ENCODE measurements at places on chromosomes 12 and 14.

DNA sequence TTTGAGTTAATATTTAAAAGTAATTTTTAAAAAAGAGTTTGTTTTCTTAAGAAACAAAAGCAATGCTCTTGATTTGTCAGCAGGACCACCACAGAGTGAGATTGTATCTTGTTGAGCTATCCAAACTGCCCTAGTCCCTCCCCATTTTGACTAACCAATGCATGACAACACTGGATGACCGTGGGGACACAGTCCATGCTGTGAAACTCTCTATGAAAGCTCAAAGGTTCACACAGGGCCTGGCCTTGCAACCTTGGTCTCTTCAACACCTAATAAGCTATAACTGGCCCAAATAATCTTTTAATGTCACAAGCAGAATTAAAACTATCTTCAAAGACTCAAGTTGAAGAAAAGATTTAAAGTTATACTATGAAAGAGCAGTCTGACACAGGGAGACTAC lies 13.5 kb downstream of the ETFRF1 start:
- DNase-seq, result no peak

DNA sequence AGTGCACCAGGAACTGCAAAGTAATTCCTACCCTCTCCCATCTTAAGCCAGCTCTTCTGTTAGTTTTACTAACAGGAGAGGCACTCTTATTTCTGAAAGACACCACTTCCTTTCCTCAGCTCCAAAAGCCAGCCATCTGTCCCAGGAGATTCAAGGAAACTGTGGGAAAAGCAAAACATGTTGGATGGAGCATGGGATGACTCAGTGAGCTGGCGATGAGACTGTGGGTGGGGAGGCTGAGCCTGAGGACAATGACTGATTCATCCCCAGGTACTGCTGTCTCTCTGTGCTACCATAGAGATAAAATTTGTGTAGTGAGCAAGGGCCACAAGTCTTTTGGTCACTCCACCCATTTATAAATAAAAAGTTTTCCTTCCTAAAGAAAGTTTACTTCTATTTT lies 141.4 kb downstream of the MYRFL start:
- DNase-seq, result no peak

DNA sequence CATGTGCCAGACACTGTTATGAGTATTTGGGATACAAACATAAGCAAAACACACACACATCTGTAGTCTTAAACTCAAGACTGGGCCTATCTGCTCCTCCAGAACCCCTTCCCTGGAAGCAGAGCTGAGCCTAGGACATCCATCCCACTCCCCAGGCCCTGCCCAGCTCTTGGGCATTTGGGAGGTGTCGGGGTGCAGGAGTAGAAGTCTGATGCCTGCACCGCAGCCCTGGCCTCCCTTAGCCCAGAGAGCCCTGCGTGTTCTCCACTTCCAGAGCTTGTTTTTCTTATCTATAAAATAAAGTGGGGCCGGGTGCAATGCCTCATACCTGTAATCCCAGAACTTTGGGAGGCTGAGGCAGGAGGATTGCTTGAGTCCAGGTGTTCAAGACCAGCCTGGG lies 11.7 kb downstream of the HSP90AA1 start:
- no peak for DNase-seq

DNA sequence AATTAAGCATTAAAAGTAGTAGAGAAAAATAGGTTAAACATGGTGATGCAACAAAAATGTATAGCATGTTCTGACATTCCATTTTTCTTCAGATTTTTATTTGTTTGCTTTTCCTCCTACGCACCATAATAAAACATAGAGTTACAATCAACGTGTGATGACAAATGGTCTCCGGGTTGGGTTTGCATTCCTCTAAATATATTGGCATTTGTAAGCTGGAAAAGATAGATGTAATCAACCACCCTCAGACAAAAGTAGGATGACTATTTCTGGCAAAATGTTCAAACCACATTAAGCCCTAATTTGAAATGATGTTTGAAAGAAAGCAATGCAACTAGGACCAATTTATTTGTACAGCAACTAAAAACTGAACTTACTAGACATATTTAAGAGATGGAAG lies 58.4 kb downstream of the SLC25A21 start:
- no peak for DNase-seq

DNA sequence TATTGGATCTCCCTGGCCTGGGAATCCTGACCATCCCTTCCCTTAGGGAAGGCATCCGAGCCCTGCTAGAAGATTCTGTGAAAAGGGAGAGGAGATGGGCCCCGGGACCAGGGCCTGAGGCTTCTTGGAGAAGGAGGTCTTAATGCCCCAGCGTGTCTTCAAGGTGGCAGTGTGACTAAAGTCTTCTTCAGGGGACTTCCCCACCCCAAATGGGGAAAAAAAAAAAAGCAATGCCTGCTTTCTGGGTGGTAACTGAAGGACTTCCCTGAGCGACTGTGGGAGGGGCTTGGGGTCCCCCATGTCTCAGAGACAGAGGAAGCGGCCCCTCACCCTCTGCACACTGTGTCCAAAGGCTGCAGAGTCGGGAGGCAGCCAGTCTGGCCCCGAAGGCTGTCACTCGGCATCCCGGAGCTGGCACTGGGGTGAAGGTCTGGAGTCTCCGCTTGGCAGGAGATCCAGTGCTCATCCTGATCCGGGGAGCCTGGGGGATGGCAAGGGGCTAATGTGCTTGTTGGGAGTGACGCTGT lies 7.8 kb upstream of the PGF start:
- peak; percentile 60 for DNase-seq

- DNase-seq, result no peak
Measured at GRCh38 chr12:65902500-65902899, 78.2 kb downstream of the HMGA2 start.

- DNase-seq, result no peak
Measured at GRCh38 chr14:96079066-96079465, 39.9 kb downstream of the C14orf132 start.

DNA sequence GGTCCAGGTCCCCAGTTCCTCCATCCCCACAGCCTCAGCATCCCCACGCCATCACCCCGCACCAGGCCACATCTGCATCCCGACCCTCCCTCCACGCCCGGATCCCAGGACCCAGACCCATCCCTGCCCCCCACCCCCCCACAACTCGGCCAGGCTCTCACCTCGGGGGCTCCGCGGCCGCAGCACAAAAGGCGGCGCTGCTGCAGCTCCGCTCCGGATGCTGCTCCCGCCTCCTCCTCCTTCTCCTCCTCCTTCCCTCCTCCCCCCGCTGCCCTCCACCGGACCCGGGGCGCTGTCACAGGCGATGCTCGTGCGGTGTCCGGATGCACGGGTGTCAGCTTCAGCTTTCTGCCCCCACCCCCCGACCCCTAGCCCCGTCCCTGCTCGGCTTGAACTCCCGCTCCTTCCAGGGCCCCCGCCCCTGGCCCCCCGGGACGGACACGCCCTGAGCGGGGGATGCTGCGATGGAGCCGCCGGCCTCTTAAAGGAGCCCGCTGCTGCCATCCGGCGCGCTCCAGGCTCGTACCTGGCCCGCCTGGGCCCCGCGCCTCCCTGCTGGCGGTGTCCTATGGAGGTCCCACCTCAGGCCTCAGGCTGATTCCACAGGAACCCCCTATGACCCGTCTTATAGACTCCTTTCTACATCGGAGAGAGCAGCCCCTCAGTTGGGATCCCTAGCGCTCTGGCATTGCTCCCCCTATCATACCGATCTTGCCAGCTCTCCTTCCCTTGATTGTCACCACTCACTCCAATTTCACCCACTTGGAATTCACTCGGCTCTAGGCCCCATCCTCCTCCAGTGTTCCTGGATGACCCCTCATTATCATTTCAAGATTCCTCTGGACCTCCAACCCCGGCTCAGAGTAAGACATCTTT lies at the start of gene MAP3K12:
MAP3K12 (minus strand) TSS at position 193 of the 876 bp plus-strand sequence. CDS start 12,067 bp downstream, outside the sequence.
- DNase-seq, result peak; percentile 79

- peak; percentile 76 for DNase-seq
Measured at GRCh38 chr12:11553871-11554533, 95.5 kb upstream of the ETV6 start.

- no peak for DNase-seq
Measured at GRCh38 chr14:102528431-102529170, 19.0 kb upstream of the ANKRD9 start.

- DNase-seq, result no peak
Measured at GRCh38 chr12:117047810-117048584, 51.2 kb downstream of the TESC start.

- no peak for DNase-seq
Measured at GRCh38 chr14:106501898-106502297, 975.5 kb downstream of the TMEM121 start.

GRCh38 chr12:3931206-3931605 lies 58.0 kb upstream of the PARP11 start:
- no peak for DNase-seq

DNA sequence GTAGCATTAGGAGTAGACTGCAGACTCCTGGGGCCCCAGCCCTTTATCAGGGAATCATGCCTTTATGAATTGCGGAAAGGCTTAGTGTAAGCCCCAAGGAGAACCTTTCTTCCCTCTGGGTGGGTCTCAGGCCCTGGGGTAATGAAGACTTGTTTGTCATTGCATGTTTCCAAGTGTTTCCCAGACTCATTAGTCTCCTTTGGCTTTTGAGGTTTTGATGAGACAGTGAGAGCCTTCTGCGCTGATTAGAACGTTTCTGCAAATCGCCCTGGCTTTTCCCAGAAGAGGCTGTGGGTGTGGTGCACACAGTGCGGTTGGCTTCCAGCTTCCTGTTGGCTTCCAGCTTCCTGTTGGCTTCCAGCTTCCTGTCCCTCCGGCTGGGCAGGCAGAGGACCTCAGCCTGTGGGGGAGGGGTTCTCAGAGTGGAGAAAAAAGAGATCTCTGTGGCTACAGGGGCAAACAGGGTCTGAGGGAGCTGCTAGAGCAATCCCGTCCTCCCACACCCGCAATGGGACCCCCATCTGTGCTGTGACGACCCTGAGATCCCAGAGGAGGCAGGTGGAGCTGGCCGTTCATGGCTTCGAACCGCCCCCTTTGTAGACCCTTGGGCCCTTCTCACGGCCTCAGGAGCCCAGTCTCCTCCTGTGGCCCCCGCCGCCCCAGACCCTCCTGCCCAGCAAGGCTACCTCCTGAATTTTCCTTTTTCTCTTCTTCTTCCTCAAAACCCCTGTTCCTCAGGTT lies 42.1 kb downstream of the GPR68 start:
- DNase-seq, result no peak

DNA sequence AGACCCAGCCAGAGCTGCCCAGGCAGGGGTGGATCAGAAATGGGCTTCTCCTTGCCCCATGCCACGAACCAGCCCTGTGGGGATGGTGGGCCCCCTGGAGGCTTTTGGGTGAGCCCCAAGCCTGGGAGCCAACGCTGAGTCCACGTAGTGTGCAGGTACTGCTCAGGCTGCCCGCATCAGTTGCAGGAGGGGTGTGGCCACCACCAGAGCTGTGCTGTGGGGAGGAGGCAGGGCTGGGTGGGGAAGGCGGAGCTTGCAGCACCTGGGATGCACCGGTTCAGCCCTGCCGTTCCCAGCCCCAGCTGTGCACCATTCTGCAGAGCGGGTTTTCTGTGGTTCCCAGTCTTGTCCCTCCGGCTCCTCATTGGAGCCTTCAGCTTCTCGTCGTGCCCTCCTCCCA lies 36.3 kb downstream of the IL31 start:
- no peak for DNase-seq

GRCh38 chr14:38507299-38507698 lies 251.4 kb upstream of the CLEC14A start:
- no peak for DNase-seq

- DNase-seq, result no peak
Measured at GRCh38 chr14:22296088-22296487, 292.9 kb downstream of the DAD1 start.

- no peak for DNase-seq
Measured at GRCh38 chr12:49987625-49988303, 15.0 kb downstream of the AQP6 start.

- no peak for DNase-seq
Measured at GRCh38 chr14:102220031-102220430, 80.3 kb downstream of the WDR20 start.

DNA sequence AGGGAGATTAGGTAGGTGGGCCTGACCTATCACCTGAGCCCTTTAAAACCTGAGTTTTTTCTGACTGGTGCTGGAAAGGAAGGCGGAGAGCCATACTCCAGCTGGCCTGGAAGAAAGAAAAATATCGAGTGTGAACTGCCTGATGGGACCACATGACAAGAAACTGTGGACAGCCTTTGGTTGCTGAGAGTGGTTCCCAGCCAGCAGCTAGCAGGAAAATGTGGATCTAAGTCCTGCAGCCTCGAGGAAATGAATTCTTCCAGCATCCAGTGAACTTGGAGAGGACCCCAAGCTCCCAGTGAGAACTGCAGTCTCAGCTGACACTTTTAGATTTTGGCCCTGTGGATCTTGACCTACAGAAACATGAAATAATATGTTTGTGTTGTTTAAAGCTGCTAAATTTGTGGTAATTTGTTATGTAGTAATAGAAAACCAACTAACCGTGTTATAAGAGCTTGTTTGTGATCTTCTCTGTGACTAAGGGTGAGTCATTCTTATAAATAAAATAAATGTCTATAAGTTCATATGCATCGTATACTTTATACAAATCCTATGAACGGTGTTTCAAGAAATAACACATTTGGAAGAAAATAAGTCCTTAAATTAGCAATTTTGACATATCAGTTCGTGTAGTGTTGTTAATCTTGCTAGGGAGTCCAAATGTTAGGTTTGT lies 359.6 kb downstream of the BMP4 start:
- DNase-seq, result no peak

GRCh38 chr12:67070604-67071003 lies 198.6 kb upstream of the CAND1 start:
- peak; percentile 8 for DNase-seq

GRCh38 chr12:130686511-130686991 lies 29.5 kb downstream of the RIMBP2 start:
- no peak for DNase-seq

DNA sequence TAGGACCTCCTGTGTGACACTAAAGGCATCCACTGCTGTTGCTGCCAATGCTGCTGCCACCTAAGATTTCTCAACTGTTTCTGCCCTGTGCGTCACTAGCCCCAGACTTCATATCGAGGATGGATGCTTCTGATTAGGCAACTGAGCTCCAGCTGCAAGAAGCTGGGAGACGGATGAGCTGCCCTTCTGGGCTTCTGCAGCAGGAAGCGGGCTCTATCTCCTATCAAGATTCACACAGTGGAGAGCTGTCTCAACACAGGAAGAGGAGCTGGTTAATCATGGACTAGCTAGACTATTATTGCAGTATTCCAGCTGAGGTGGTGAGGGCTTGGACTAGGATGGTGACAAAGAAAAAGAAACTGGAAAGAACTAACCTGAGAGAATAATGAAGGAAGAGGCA lies 59.2 kb upstream of the PELI2 start:
- DNase-seq, result no peak

GRCh38 chr12:95395696-95396095 lies 78.3 kb upstream of the METAP2 start:
- no peak for DNase-seq

DNA sequence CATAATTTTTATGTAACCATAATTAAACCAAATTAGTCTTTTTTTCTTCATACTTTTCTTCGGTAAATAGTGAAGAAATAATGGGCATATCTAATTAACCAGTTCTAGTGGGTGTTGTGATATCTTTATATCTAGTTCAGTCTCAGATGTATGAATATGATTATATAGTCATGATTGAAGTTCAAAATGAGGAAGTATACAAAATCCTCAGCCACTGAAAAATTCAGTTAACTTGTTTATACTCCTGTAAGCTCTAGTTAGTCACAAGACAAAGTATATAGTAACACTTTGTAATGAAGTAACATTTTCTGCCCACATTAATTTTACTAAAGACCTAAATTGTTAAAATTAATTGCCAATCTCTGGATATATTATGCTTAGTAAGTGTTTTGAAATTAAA lies 46.5 kb downstream of the CAND1 start:
- no peak for DNase-seq

Data from SK-N-SH (cell line).